T-helper 22 cell (primary cell): ENCODE measurements at places on chromosomes 7 and 10.

GRCh38 chr7:80584778-80585177 lies 53.7 kb upstream of the CD36 start:
- DNase-seq, result no peak

- no peak for DNase-seq
Observed at GRCh38 chr7:17038783-17039170, 157.0 kb upstream of the AGR3 start.

GRCh38 chr10:88253-88652 lies 39.2 kb upstream of the TUBB8 start:
- no peak for DNase-seq

- no peak for DNase-seq
Observed at GRCh38 chr7:85396676-85397075, 209.8 kb upstream of the SEMA3D start.

- no peak for DNase-seq
Observed at GRCh38 chr10:102668326-102669107, 24.2 kb downstream of the TRIM8 start.

DNA sequence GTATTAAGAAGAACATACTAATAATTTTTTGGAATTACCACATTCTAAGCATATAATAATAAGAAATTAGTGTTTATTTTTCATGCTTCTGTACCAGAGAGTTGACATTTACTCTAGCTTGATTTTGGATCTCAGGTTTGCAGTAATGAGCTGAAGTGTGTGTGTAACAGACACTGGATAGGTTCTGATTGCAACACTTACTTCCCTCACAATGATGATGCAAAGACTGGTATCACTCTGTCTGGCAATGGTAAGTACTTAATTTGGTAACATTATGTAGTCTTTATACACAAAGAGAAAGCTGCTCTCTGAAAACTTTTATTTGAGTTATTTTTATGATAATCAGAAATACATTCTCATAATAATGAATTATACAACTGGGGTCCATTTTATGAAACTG lies 54.1 kb downstream of the SRI start:
- no peak for DNase-seq

DNA sequence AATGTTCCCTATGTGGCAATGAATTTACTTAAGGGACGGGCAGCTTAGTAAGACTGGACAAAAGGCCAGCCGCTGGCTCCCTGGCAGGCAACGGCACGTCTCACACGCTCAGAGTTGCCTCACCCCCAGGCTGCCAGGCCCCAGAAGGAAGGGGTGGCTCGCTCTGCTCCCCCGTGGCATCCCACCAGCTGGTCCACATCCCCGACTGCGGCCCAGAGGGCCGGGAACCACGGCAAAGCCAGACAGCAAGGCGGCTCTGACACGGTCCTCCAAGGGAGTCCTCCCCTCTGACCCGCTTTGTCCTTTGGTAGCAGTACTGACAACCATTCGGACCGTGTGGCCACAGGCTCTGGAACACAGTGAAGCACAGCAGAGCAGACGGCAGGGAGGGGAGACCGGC lies 34.1 kb downstream of the NUDT1 start:
- DNase-seq, result no peak

- DNase-seq, result no peak
Observed at GRCh38 chr10:86017841-86018734, 348.5 kb downstream of the GRID1 start.

DNA sequence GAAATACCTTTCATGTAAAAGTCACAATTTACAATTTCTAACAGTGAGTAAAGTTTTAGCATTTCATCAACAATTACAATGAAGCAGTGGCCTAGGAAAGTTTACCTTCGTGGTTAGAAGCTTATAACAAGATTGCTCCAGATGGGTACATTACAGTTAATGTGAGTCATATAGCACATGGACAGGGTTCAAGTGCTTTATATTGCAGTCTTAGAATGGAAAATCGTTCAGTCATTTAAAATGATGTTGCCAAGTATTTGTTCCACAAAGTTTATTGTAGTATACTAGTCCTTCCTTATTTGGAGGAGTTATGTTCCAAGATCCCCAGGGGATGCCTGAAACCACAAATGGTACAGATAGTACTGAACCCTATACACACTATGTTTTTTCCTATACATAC lies 174.6 kb upstream of the TARP start:
- DNase-seq, result no peak

DNA sequence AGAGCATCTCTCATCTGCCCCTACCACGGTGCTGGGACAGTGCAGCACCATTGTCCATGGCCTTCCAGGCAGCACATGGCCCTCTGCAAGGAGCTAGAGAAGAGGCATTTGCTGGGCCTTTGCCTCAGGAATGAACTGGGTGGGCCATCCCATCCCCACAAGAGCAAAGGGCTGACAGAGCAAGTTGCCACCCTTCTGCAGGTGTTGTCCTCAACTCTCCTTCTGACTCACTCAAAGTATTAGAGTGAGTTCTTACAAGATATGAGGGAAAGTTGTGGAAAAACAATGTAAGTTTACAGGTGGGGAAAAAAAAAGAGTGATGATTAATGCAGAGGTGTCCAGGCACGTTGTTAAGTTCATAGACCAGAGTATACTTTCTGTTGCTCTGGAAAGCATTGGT lies 261.2 kb downstream of the SKIDA1 start:
- DNase-seq, result no peak

DNA sequence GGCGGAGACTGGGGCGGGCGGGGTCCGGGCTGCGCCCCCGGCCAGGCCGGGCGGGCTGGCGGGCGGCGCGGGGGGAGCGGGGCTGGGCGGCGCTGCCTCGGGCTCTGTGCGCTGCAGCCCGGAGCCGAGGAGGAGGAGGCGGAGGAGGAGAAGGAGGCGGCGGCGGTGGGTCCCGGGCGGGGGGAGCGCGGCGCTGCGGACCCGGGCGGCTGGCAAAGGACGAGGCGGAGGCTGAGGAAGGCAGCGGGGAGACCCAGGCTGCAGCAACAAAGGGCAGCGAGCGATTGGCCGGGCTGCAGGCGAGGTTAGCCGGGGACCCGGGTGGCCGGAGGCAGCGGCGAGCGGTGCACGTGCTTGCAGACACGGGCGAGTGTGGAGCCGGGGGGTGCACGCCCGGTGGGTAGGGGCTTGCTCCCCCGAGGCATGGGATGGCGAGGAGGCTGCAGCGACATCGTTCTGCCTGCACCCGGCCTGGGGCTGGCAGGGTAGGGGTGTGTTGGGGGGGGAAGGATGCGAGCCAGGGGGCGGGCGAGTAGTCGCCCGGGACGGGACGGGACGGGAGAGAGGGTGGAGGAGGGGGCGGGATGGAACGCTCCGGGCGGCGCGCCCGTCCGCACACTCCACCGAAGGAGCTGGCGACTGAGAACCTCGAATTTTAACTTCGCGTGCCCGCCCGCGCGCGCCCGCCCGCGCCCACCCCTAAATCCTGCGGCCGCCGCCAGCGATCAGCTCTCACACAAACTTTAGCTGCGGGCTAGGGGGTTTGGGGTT lies 844 bp upstream of the KAT6B start:
- DNase-seq, result peak; percentile 51

DNA sequence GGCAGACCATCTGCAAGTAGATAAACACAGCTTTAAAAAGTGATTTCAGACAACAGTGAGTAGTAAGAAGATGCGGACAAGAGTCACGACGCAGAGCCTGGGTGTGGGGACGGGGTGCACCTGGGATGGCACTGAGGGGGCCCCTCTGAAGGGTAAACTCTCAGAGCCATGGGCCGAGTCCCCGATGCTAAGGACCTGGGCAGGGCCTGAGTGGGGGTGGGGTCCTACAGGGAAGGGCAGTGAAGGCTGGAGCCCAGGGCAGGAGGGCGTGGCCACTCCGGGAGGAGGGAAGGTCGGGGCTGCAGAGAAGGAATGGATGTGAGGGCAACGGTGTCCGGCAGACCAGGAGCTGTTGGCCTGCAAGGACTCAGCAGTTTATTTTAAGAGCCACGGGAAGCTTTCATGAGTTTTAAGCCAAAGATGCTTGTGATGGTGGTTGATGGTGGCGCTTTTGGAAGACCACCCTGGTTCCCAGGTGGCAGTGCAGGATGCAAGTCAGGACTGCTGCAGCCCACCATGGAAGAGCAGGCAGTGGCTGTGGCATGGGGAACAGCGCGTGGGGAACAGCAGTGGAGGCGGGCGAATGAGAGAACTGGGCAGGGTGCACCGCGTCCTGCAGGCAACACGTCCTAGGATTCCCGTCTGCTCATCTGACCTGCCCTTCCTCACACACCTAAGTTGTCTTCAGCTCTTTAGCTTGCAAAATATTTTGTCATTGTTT lies 296.8 kb downstream of the DNAJB6 start:
- DNase-seq, result no peak

GRCh38 chr7:106485031-106485551 lies 175.9 kb downstream of the CCDC71L start:
- DNase-seq, result no peak

DNA sequence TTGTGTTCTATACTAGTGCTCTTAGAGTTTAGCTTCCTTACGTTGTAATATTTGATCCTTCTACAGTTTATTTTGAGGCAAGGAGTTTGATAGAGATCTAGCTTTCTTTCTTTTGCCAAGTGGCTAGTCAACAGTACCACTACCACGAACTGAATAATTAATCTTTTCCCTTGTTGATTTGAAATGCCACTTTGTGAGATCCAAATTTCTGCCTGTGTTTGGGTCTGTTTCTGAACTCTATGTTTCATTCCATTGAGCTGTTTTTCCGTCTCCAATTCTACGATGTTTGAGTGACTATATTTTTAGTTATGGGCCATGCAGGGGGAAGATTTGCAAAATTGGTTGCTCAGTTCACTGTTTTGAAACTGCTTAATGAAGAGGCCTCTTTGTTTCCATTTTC lies 134.7 kb downstream of the KIAA1217 start:
- DNase-seq, result no peak

- DNase-seq, result no peak
Observed at GRCh38 chr7:105112440-105113418, 98.7 kb downstream of the KMT2E start.

DNA sequence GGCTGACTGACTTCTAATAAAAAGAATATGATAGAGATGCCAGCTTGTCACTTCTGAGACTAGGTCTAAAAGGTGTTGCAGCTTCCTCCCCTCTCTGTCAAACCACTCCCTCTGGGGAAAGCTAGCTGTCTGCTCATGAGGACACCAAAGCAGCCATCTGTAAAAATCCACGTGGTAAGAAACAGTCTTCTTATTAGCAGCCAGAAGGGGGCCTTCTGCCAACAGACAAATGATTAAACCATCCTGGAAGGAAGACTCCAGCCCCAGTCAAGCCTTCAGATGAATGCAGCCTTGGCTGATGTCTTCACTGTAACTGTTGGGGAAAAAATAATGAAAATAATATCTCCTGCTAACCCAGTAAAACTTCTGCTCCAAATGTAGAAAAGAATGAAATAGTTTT lies 41.9 kb upstream of the DAGLB start:
- no peak for DNase-seq

DNA sequence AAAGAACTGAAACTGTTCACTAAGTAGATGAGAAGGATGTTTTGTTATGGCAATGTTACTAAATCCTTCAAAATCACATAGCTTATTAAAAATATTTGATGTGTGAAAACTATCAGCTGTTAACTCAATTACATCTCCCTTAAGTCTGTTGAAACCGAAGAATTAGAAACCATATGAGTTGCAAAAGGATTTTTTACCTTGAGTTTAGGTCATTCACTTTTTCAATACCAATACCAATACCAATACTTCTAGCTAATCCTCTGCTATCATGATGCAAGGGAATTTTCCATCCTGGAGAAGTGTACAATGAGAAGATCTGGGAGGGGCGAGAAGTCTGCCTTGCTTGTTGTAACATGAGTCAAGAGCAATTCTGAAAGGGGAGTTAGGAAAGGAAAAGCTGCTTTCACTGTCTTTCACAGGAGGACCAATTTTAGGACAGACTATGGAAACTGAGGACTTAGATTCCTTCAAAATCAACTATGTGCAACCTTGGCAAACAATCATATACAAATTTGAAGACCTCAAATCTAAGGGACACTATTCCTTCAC lies 199.7 kb downstream of the IMMP2L start:
- no peak for DNase-seq

- DNase-seq, result no peak
Observed at GRCh38 chr7:42485301-42485766, 248.3 kb upstream of the GLI3 start.

- DNase-seq, result no peak
Observed at GRCh38 chr7:78052112-78052511, 253.5 kb downstream of the PHTF2 start.

DNA sequence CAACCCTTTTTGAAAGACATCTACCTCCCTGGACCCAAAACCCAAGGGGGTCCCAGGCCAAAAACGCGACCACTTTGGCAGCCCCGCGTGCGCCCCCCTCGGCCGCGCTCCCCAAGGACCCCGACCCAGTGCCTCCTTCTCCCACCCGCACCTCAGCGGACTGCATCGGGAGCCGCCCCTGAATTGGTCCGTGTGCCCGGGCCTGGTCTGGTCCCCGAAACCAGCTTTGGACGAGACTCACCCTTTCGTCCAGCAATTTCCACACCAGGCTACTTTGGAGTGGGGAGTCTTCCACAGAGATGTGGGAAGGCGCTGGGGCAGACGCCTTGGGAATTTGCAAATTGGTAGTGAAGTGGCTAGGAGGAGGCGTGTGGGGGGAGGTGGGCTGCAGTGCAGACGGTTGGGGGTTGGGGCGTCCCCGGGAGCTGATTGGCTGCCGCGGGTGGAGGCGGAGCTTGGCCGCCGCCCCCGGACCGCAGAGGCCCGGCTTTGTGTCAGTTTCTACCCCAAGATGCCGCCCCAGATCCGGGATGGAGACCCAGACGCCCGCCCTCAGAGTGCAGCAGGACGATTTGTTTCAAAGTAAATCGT lies 16.9 kb downstream of the TCAF1 start:
- DNase-seq, result no peak

DNA sequence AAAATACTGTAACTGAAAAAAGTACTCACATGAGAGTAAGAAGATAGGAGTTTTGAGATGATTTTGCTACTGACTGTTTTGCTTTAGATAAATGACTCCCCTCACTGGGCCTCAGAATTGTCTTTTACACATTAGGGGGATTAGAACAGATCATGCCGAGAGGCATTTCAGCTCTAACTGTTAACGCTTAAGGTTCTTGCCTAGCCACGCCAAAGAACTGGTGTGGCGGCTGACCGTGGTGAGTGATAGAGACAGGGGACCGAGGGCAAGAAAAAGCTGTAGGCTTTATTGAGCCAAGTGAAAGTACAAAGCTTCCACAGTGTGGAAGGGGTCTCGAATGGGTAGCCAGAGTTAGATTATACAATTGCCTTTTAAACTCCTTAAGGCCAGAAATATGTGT lies 368.5 kb upstream of the MYO3A start:
- DNase-seq, result no peak

GRCh38 chr7:140475747-140476333 lies 3.5 kb downstream of the MKRN1 start:
- no peak for DNase-seq

DNA sequence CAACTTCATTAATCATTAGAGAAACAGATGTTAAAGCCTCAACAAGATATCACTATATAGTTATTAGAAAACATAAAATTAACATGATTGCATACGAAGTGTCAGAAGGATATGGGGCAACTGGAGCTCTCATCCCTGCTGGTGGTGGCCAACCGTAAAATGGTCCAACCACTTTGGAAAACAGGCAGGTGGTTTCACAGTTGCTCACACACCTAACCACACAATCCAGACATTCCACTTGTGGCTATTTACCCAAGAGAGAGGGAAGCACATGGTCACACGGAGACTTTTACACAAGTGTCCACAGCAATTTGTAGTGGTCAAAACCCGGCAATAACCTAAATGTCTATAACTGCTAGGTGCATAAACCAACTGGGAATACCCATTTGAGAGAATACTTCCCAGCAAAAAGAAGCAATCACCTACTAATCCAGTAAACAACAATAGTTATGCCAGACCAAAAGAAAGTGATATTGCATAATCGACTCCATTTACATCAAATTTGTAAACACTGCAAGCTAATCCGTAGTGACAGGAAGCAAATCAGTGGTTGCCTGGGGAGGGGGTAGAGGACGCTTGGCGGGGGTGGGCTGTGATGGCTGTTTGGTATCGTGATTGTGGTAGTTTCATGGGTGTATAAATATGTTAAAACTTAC lies 91.8 kb downstream of the LARP4B start:
- DNase-seq, result no peak
